ENCODE measurements at places on chromosomes 12 and 14. TPM values are rescaled to one million over a fixed set of nuclear protein-coding genes. Genes with fewer than 3 reads are reported as not detected.

ACOT6 gene
- not detected for total RNA-seq

HSPA2 gene
- total RNA-seq, result 6.1 TPM

ST8SIA1 gene
- not detected for total RNA-seq

CD163 gene
- total RNA-seq, result not detected

DNA sequence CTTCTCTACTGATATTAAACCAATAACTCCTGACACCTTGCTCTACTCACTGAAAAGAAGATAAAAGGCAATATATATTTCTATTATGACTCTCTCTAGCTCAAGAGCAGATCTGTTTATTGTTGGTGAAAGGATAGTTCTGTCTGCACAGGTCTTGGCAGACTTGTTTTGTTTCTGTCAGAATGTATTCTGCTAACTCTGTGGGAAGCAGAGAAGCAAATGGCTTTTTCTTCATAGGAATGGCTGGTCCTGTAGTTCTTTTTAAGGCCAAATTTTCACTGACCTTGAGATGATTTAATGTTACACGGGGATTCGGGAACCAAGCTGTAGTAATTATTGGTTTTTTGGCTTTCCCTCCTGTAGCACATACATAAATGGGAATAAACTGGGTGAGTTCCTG lies 512.1 kb downstream of the DIO2 start:
- no peak for DNase-seq

DNA sequence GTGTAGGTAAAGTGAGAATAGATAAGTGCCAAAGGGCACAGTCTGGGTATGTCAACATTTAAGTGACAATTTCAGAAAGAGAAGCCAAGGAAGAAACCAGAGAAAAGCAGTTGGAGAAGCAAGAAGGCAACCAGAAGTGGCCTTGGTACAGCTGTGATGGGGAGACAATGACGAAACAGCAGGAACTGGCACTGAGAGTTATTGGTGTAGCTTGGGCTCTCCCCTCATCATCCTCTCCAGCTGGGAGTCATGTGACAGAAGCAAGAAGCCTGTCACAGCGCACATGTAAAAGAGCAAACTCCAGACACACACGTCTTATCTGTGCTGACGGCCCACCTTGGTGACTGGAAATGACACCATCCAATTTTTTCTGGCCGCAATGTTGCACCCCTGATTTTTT lies 203.3 kb upstream of the NUDT4 start:
- DNase-seq, result no peak

DNA sequence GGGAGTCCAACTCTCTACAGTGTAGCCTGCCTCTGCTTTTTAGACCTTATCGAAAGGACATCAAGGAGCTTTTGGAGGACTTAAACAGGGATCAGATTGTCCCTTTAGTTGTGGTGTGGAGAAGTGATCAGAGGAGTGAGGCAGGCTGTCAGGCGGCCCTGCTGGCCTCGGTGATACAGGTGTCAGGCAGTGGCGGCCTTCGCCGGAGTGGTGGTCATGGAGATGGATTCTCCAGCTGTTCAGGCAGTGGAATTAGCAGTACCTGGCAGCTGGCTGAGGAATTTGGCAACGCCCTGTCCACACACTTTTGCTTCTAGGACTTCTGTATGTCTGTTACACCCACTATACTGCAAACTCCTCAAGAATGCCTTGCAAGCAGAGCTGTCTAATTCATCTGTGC lies 4.2 kb upstream of the CLMN start:
- no peak for DNase-seq

DNA sequence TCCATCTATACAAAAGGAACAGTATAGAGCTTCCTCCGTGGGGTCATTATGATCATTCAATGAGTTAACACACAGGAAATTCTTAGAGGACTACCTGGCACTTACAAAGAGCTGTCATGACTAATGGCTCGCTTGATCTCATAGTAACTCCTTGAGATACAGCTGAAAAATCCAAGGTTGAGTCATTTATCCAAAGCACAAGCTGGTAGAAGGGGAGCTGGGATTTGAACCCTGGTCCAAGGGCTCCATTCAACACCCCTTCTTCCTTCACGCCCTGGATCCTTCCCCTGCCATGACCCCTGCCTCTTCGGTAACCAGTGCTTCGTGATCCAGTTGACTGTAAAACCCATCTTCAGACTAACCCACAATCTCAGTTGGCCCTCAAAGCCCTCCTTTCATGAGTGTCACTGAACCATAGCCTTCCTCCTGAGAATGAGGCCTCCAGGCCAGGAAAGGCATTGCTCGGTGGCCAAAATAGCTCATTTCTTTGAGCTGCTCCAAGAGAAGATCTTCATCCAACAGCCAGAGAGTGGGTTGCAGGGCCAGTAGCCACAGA lies 7.8 kb downstream of the ZFP36L1 start:
- peak; percentile 89 for DNase-seq

GRCh38 chr12:85874031-85874461 lies at the start of gene NTS:
NTS (plus strand) TSS chr12:85874295; CDS start chr12:85874404, 109 bp downstream.
- peak; percentile 5 for DNase-seq

DNA sequence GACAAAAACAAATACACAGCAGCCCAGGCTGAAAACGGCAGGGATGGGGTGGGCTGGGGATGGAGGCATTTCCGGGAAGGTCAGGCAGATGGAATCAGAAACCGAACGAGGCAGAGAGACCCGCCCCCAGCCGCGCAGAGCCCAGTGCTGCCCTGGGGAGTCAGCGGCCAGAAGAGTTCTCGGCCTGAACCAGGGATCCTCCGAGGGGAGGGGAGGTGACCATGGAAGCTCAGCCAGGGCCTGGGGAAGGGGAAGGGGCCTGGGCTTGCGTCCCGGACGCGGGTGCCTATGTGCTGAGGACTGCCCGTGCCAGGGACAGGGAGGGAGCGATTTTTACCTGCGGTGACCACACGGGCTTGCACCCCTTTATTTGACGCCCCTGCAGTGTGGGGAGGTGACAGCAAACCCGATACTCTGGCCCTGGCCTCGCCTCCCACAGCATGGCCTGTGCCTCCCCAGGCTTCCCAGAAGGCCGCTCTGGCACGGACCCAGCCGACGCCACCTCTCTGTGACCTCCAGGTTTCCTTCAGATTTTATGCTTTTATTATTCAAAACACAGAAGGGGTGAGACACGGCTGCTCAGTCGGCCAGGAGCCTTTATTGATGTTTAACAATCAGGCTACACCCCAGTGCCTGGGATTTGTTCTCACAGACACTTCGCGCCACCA lies 7.7 kb downstream of the LRCOL1 start:
- DNase-seq, result no peak

DNA sequence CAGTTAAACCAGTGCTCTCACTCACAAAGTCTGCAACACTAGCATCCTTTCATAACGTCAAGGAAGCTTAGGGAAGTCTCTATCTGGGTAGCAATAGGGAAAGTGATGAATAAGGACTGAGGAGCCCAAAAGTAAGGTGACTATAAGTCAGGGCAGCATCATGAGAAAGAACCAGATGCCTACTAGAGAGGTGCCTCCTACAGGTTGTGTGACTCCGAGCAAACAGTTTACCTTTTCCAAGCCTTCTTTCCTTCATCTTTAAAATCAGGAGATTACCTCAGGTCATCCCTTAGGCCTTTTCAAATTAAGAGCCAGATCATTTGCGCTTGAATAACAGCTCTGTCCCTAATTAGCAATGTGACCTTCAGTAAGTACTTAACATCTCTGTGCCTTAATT lies 40.2 kb downstream of the RTN1 start:
- DNase-seq, result no peak

DNA sequence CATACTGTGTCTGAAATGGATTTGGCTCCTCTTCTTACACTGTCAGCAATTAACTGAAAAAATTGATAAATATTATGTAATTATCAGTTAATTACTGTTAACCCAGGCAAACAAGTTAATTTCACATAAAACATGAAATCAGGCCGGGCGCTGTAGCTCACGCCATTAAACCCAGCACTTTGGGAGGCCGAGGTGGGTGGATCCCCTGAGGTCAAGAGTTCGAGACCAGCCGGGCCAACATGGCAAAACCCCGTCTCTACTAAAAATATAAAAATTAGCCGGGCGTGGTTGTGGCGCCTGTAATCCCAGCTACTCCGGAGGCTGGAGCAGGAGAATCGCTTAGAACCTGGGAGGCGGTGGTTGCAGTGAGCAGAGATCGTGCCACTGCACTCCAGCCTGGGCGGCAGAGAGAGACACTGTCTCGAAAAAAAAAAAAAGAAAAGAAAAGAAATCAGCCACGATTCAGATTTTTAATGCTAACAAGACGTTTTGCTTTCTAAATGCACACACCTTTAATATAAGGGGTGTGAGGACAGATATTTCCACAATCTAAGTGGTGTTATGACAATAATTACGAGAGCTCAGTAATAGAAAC lies 473 bp upstream of the TMEM19 start:
- peak; percentile 19 for DNase-seq

DNA sequence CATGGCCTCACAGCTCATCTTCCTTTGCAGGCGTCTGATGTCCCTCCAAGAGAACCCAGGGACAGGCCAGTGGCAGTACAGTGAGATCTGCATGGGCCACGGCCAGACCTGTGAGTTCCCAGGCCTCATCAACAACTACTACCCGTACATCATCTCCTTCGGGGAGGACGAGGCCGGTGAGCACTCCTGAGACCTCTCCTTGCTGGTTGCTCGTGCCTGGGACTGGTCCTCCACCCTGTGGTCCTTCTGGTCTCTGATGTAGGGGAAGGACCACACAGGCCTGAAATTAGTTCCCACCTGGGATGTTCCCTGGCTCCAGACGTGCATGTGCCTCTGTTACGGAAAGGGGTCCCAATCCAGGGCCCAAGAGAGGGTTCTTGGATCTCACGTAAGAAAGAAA lies 17.9 kb downstream of the HHIPL1 start:
- no peak for DNase-seq

DNA sequence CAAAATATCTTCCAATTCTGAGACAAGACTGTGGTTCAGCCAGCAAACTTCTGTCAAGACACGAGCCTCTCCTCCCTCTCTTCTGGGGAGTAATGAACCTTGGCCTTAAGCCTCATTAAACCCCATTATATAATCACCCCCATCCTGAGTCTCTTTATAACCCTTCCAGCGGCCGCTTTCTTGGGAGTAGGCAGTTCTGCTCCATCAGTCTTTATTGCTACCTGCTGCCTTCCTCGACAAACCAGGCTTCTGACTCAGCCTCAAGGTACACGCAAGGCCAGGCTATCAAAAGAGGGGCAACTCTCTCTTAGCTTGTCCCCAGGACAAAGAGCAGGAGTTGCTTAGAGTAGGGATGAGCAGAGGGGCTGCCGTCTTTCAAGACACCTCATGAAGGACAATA lies 300.8 kb upstream of the NOS1 start:
- no peak for DNase-seq

DNA sequence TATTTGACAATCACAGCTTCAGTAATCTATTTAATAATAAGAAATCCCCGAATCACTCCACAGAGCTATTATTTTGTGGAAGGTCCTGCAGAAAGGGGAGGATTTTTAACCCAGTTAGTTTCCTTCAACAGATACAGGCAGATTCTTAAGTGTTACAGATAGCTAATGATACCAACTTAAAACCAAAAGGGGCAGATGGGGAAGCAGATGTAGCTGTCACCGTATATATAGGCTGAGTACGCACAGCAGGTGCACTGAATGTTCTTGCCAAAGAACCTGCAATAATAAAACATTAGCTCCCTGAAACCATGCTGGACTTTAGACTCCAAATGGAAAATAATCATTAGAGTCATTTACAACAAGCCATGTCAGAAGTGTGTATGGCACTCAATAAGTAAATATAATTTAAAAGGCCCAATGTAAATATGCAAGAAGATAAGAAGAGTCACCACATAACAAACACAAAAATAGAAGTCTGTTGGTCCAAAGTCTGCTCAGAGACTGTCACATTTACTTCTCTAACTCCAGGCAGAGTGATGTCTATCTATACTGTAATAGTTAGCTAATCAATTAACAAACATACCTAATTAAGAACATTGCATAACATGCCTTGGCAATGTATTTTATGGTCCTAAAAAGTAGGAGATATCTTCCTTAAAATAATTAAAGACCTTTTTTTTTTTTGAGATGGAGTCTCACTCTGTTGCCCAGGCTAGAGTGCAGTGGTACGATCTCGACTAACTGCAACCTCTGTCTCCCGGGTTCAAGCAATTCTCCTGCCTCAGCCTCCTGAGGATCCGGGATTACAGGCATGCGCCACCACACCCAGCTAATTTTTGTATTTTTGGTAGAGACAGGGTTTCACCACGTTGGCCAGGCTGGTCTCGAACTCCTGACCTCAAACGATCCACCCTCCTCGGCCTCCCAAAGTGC lies 78.8 kb downstream of the SEC23A start:
- DNase-seq, result no peak

DNA sequence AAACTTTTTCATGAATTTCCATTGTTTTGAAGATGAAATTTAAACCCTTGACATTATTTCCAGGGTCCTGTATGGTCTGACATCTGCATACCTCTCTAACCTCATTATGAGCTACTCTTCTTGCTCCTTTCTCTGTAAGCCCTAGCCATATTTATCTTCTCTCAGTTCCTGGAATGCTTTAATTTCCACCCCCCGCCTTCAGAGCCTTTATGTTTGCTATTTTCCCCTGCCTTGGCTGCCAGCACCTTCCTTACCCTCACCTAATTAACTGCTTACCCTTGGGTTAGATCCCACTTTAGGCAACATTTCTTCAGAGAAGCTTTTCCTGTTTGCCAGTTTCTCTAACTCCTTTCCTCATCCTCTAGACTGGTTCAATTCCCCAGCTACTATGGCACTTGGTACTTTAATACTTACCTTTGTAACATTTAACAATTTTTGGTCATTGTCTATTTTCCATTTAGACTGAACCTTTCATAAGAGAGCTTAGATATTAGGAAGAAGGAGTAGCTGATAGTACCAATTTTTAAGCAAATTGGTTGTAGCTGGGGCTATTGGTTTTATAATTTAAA lies 6.0 kb downstream of the STYX start:
- DNase-seq, result no peak

DNA sequence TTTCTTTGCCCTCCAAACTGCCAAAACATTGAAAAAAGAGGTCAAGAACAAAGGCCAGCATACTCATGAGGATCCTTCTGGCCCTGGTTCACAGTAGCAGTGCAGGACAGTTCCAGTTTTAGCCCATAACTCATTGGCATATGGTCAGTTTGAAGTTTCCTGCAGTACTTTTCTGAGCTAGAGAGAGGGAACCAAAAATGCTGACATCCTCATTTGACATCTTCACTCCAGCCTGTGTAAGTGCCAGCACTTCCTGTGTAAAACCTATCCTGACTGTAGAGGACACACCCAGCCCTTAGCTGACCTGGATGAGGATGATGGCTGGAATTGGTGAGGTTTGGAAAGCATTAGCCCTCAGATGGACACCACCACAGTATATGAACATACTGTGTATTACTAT lies 84.1 kb downstream of the FGD4 start:
- no peak for DNase-seq

- DNase-seq, result peak; percentile 59
Observed at GRCh38 chr12:58932806-58933681, 12.7 kb upstream of the LRIG3 start.

- no peak for DNase-seq
Observed at GRCh38 chr14:95808371-95808770, 68.3 kb upstream of the TUNAR start.

DNA sequence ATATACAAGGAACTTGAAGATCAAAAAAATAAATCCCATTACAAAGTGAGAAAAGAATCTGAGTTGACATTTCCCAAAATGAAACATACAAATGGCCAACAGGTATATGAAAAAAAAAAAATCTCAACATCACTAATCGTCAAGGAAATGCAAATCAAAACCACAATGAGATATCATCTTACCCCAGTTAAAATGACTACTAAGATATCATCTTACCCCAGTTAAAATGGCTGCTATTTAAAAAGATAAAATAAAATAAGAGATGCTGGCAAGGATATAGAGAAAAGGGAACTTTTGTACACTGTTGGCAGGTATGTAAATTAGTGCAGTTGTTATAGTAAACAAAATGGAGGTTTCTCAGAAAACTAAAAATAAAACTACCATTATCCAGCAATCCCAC lies 44.4 kb downstream of the PLEKHG7 start:
- no peak for DNase-seq
